ENCODE measurements at places on chromosomes 11 and 22.

- DNase-seq, result no peak
These were observed 81.9 kb downstream of the LRRC32 start for GRCh38 chr11:76588455-76589325.

DNA sequence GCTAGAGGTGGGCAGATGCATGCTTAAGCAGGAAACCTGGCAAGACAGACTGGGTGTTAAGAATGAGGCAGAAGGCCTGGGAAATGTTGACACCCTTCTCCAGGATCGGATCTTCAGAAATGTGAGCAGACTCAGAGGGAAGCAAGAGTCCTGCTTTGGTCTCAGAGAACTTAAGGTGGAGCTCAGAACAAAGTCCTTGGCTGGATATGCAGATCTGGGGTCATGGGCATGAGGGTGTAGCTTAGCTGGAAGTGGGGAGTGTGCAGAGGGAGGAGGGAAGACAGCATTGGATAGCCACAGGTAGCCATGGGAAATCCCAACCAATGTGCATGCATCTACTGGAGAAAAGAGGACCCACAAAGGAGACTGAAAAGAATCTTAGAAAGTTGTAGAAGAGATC is 58.6 kb upstream of the CDON start:
- DNase-seq, result no peak

DNA sequence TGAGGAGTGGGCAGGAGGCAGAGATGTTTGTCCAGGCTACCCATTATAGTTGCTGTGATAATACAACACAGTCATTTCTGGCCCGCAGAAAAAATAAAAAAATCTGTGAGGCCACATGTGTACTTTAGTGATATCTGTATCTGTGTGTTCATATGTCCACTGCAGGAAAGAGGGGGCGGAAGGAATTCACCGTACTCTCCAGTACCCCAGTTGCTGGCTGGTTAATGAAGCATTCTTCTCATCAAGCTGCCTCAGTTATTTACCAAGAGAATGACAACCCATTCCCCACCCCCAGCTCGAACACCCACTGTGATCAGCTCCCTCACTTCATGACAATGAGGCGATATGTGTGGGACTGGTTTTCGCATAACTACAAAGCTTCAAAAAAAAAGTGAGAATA is 309.3 kb downstream of the SOX6 start:
- DNase-seq, result no peak

- no peak for DNase-seq
These were observed 92.5 kb downstream of the C11orf87 start for GRCh38 chr11:109514313-109515018.

DNA sequence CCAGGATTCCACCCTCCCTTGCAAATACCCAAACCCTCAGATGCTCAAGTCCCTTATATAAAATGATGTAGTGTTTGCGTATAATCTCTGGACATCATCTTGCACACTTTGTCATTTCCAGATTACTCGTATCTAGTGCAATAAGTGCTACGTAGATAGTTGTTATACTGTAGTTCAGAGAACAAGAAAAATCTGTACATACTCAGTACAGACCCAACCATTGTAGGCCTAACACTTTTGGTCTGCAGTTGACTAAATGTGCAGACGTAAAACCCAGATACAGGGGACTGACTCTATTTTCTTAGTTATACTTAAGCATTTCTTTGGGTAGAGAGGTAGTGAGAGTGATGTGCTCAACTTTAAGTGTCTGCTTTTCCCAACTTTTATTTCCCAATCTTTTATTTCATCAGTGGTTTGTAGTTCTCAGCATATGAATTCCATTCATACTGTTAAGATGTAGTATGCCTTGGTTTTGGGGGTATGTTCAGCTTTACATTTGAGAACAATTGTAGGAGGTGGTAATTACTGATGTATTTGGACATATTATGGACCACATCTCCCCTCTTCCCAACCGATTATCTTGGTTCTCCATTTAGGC is 43.9 kb downstream of the DDX6 start:
- DNase-seq, result peak; percentile 8

- no peak for DNase-seq
These were observed 6.9 kb downstream of the RDX start for GRCh38 chr11:110289472-110289871.

- peak; percentile 3 for DNase-seq
These were observed 501.1 kb downstream of the BRD1 start for GRCh38 chr22:49326558-49326957.

DNA sequence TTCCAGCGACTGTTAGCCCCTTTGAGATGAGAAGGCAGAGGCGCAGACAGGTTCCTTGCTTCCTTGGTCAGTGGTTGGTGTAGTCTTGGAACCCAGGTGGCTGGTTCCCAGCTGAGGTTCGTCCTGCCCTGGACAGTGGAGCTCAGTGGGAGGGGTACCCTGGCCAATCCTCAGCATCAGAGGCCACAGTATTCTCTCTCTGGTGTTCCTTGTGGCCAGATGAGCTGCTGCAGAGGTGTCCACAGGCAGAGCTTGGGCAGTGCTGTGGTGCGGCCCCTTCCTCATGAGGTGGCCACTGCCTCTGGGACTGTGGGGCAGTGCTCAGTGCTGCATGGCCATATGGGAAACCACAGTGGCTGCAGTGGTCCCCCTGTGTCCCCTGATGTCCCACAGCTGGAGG is 61.8 kb downstream of the CTTN start:
- no peak for DNase-seq

GRCh38 chr11:113016905-113017304 is 55.7 kb downstream of the NCAM1 start:
- no peak for DNase-seq

DNA sequence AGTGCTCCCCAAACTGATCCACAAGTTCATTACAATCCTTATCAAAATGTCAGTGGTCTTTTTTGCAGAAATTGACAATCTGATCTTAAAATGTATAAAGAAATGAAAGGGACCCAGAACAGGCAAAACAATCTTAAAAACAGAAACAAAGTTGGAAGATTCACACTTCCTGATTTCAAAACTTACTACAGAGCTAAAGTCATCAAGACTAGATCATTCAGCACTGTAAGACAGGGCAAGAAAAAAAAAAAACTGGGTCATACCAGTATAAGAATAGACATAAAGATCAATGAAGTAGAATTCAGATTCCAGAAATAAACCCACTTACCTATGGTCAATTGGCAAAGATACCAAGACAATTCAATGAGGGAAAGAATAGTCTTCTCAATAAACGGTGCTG is 4.5 kb upstream of the STK33 start:
- DNase-seq, result no peak

- peak; percentile 37 for DNase-seq
These were observed 38.1 kb upstream of the KCNQ1OT1 start for GRCh38 chr11:2737866-2738265.

GRCh38 chr22:35549328-35549727 is 8.7 kb downstream of the RASD2 start:
- no peak for DNase-seq

DNA sequence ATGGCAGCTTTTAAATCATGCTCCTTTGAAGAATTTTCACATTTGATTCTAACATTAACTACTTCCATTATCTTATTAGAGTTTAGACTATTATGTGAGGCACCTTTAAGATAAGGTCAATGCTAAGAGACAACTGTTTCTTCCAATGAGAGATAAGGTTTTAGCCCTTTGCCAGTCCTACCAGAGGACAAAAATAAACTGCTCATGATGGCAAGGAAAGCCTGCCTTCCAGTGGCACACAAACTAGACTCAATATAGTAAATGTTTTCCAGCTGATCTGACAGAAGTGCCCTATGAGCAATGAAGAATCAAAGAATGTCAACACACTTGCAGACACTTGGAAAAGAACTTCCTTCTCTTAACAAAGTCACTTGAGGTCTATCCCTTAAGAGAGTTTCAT is 1152.4 kb upstream of the CCDC90B start:
- no peak for DNase-seq
